Lung microvascular endothelial cell (primary cell): ENCODE measurements at places on chromosomes 1 and 21. TPM values are rescaled to one million over a fixed set of nuclear protein-coding genes. Genes with fewer than 3 reads are reported as not detected.
A peak's percentile ranks its signal among the peaks of the same experiment; 100 is the strongest.

GRCh38 chr1:44447051-44447810 lies 42.2 kb downstream of the RNF220 start:
- DNase-seq = no peak

DNA sequence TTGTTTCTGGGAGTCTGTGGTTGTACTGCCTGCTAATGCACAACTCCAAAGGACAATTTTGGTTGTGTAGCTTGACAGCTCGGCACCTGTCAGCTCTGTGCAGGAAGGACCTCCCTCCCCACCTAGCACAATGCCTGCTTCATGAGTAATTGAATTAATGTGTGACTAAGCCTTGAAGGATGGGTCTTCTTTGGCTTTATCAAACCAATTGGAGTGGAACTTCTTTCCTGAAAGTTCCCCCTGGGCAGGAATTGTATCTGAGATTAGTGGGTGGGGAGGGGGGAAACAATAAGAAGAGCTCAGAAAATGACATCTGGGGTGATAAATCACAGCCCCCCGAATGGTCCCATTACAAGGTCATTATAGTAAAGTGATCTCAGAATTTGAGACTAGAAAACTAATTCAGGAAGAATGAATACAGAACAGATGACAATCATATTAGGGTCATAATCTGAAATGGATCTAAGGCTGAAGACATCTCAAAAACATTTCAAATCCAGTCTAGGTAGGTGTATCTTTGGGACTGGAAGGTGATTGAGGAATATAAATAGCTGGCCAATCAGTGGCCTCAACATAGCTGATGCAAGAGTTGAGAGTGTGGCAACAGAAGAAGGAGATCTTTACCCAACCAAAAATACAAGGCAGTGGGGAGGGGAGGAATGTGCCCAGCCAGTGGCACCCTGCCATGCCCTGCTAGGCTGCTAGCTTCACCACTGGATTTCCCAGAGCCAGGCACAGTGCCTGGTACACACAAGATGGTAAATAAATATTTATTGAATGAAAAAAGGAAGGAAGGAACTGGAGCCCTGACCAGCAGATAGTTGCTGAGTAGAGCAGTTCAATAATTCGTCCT lies 10.1 kb upstream of the SESN2 start:
- DNase-seq = no peak

GRCh38 chr21:15077529-15078145 lies 12.8 kb upstream of the NRIP1 start:
- no peak for DNase-seq

GRCh38 chr1:39398278-39399021 lies 93.0 kb upstream of the BMP8A start:
- peak; percentile 98 for DNase-seq

DNA sequence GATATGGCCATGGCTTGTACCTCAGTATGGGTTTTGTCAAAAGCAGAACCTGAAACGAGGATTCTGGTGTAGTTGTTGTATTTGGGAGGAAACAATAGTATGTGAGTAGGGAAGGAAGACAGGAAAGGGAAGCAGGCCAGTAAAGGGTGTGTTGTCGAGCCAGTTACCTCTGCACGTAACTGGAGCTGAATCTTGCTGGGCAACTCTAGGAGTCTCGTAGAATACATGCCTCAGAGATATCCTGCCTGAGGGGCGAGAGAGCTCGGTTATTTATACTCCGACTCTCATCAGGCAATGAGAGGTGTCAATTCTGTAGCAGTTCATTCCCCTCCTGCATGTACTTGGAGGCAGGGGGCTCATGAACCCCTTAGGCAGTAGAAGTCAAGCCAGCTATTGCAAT lies 45.9 kb upstream of the KIF26B start:
- DNase-seq = no peak

- no peak for DNase-seq
Measured at GRCh38 chr1:38860454-38860795, 853 bp upstream of the RRAGC start.

DNA sequence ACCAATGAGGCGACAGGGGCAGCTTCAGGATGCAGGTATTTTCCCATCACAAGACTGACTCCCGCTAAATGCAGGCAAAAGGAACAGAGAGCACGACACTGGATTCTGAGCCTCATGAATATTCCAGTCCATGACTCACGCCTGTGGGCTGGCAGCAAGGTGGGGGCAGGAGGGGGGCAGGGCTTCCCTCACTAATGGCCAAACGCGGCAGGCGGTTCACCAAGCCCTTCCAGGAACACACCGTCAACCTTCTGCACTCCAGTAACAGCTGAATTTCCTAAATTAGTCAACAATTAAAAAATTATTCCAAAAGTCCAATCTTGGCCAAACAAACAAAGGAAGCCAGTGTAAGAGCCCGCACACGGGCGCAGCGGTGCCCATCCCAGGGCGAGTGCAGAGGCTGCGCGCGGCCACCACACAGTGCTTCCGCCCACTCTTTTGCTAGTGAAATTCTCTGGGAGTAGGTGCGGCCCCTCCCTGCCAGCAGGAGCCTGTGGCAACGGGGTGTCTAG lies 12.5 kb upstream of the GPR153 start:
- DNase-seq = peak; percentile 21

DNA sequence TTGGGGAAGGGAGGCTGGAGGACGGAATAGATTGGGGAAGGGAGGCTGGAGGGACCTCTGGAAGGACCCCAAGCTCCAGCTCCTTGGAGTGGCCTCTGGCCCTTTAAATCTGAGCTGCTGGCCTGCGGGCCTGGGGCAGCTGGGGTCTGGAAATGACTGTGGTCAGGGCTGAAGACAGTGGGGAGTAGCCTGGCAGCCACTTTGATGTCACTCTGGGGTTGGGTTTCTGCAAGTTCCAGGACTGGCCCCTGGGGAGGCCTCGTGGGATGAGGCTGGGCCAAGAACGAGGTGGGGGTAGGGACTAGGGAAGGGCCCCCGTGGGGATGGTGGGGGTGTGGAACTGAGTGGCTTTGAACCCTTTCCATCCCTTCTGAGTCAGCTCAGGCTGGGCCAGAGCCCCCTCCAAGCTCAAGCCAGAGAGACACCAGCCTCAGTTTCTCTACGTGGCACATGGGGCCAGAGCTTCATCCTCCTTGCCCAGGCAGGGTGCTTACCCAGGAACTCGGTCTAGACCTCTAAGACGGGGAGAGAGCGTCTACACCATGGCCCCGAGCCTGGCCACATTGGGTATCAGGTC lies 59.7 kb downstream of the ALPL start:
- no peak for DNase-seq

- no peak for DNase-seq
Measured at GRCh38 chr21:28936721-28937120, 56.0 kb downstream of the LTN1 start.

DNA sequence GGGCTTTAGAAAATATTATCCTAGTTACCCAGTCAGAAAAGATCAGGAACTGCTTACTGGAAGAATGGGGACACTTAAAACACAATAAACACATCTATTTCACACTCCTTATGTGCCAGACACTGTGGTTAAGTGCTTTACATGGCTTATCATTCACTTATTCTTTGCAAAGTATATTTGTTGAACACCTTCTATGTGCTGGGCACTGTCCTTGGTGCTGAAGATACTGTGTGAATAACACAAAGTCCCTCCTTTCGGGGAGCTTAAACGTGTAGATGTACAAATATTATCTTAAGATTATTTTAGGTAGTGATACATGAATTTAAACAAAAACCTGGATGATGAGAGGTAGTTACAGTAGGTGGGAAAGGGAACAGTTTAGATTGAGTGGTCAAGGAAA lies 169.3 kb downstream of the ST6GALNAC5 start:
- peak; percentile 49 for DNase-seq

DNA sequence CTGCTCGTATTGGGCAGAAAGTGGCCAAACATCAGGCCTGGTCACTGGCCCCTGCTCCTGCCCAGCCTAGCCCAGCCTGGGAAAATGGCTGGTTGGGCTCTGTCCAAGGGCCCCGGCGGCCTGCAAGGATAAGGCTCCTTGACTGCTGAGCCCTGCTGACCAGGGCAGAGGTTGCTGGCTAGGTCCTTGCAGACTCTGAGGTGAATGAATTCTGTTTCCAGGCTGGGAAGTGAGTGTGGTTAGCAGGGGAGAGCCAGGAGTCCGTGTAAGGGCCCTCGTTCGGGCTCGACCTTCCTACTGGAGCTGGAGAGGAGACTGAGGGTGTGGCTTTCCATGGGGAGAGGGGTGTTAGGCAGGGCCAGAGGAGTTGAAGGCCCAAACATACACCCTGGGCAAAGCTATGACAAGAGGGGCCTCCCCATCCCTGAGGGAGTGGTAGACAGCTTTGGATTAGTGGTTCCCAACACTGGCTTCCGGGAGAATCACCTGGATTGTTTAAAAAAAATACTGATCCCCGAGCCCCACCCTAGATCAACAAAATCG lies 20.6 kb downstream of the CSF1 start:
- peak; percentile 94 for DNase-seq

- DNase-seq = no peak
Measured at GRCh38 chr1:222187566-222188332, 360.2 kb downstream of the HHIPL2 start.

- DNase-seq = no peak
Measured at GRCh38 chr1:109109906-109110305, 4.0 kb upstream of the ELAPOR1 start.

- peak; percentile 8 for DNase-seq
Measured at GRCh38 chr21:20997636-20998455, at the start of gene NCAM2. TSS of gene NCAM2 (plus strand) at chr21:20998409.

- peak; percentile 49 for DNase-seq
Measured at GRCh38 chr1:235597867-235598553, 51.6 kb downstream of the GNG4 start.

DNA sequence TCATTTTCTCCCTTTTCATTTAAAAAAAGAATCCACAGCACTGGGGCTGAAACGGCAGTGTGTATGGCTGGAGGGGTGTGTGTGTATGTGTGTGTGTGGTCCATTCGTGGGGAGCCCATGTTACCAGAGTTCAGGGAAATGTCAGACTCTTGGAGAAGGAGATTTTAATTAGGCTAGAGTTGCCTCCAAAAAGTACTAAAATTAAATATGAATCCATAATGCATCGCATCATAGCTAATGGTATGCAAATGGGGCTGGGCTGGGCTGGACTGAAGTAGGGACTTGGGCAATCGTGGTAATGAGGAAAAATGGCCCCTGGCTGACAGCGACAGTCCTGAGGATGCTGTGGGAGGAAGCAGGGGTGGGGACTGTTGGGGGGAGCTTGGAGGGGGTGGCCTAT lies 24.8 kb downstream of the GRIK3 start:
- DNase-seq = no peak

GRCh38 chr1:171366085-171366484 lies 52.1 kb downstream of the FMO4 start:
- no peak for DNase-seq

DNA sequence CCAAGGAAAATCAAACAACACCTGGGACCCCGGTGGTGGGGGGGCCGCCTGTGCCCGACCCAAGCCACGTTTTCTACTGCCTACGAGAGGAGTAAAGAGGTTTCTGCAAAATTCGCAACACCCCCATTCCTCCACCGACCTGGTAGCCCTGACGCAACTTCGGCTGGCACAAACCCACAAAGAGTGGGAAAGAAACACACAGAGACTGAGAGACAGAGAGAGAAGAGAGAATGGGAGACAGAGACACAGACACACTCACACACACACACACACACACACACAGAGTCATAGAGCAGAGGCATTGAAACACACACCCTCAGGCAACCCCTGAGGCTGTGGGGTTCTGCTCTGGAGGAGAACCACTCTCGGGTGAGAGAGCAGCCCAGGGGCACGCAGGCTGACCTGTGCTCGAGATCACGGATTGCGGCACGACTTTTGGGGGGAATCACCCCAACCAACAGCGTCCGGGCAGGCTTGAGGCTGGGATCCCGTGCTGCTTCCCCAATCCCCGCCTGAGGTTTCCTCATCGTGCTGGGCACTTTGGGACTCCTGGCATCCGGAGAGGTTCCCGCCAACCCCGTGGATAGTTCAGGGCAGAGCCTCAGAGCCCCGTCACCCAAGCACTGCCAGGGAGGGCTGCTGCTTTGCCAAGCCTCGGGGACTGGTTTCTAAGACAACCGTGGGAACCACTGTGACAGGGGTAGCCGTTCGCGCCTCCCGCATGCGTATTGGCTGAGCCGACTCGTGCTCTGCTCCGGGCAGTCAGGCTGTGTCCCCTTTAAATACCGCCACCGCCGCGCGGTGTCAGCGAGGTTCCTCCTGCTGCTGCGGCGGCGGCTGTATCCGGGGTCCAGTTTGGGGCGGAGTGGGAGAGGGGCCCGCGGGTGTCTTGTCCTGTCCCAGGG lies 682.4 kb upstream of the TPTE start:
- no peak for DNase-seq

GRCh38 chr1:71179997-71180396 lies 99.2 kb upstream of the ZRANB2 start:
- no peak for DNase-seq

- peak; percentile 73 for DNase-seq
Measured at GRCh38 chr21:28738882-28739281, 253.8 kb downstream of the LTN1 start.

DNA sequence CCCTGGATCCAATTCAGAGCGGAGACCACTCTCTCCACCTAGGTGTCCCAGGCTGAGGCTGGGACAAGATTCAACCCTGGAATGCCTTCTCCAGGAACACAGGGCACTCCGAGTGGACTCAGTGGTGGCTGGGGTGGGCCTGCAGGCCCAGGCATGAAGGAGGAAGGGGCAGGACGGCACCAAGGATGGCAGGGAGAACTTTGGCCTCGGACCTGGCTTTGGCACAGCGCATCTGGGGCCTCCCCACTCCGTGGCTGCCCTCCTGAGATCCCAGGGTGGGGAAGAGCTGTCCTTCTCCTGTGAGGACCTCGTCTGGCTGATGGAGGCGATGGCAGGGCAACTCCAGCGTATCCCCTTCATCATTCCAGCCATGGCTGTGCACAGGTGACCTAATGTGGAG lies 35.6 kb downstream of the DHCR24 start:
- DNase-seq = no peak

DNA sequence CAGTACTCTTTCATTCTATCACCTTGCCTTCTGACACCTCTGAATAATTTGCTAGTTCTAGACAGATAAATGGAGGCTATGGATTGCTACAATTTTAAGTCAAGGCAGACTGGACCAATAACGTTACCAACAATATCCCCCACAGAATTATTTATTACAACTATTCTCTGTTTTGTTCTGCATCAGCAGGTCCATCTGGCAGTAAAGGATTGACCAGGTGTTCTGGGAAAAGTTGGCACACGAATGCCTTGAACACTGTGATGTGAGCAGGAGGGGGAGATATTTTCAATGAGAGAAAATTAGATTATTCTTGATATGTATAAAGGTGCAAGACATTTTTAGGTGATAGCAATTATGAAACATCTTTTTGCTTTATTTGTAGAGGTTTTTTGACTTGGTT lies 718.8 kb upstream of the TMPRSS15 start:
- no peak for DNase-seq

DNA sequence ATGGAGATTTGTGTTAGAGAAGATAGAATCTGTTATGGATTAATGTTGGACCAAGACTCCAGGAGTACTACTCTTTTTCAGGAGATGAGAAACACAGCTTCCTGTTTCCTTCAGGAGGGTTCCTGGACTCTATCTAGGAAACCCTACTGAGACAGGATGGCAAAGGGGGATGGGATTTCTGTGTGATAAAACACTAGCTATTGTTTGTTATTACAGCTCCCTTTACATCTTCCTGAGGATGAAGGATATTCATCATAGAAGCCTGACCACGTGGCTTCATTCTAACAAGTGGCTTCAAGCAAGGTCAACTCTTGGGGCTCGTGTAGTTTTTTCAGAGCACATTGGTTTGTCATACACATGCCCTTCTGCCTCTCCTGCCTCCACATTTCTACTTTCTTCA lies 33.3 kb downstream of the RGL1 start:
- peak; percentile 95 for DNase-seq

CFAP107 gene
- not detected in 2 replicates for total RNA-seq

LRRC8C gene
- total RNA-seq = 13.9 and 16.3 TPM in 2 replicates

HCN3 gene
- total RNA-seq = 0.44 and 0.60 TPM in 2 replicates

SLC6A17 gene
- total RNA-seq = 0.40 and 1.1 TPM in 2 replicates

SON gene
- 75.4 and 88.3 TPM in 2 replicates for total RNA-seq

IGSF9 gene
- total RNA-seq = under 0.01 TPM in 1 of 2 replicates, not detected in the other

STIL gene
- total RNA-seq = 2.6 and 5.2 TPM in 2 replicates

RAB25 gene
- total RNA-seq = not detected in 2 replicates
